Jurkat, Clone E6-1 (cell line): ENCODE measurements at places on chromosomes 12 and 14.
A peak's percentile ranks its signal among the peaks of the same experiment; 100 is the strongest.

DNA sequence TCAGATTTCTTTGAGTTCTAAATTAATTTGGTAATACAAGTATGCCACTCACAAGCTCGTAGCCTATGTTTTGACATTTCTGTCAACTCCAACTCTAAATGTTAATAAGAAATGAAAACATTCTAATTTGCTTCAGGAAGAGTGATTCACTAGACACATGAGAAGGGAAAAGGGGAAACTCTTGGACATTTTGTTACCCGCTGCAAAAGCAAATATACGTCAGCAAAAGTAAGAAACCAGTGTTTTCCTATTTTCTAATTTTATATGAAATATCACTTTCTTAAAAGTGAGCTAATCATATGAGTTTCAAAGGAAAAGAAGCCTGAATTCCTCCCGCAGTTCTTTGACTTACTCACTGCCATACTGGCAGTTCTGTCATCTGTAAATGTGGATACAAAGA lies 162.3 kb downstream of the GRIP1 start:
- no peak for DNase-seq

DNA sequence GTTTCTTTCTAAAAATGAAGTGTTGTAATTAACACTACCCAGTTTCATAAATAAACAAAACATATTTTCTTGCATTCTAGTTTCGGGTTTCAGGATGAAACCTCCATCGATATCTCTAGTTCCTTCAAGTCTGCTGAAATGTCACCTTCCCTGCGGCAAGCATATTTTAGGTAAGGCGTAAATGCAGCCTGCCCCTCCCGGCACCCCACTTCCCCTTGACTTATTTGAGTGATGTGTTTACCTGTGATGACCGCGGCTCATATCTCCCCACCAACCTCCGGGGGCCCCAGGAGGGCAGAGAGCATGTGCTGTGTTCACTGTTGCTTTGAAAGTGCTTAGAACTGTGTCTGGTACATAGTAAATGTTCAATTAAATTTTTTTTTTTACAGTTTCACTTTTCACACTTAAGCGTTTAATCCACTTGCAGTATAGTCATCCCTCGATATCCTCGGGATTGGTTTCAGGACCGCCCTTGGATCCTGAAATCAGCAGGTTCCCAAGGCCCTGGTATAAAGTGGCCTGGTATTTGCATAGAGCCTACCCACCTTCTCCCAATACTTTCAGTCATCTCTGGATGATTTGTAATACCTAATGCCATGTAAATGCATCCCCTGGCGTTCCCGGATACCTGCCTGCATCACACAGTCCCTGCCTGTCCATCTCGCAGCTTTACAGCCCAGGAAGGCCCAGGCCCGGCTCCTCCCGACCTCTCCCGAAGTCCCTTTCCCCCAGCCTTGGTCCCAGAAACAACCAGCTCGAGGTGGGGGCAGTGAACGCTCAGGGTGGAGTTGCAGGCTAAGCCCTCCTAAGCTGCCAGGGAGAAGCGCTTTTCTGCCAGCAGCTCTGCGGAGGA lies 40.2 kb upstream of the FBRSL1 start:
- DNase-seq: no peak

DNA sequence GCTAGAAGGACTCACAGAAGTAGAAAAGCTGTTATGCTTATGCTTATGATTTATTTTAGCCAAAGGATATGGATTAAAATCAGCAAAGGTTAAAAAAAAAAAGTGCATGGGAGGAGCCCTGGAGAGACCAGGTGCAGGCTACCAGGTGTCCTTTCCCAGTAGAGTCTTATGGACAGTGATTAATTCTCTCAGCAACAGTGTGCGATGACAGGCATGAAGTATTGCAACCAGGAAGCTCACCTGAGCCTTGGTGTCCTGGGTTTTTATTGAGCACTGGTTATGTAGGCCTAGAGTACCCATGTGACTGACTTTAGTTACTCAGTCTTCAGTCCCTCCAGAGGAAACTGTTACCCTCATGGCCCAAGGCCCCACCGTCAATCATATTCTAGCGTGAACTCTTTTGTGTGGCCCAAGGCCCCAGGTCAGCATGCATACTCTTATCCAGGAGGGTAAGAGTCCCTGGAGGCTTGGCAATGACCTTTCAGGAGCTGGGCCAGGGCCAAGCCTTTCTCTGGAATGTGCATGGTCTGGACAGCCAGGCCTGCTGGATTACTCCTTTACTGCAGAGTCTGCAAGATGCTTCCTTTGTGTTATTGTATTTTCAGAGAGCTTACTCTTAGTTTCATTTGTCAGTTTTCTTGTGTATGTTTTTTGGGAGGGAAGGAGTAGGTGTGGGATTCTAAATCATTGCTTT lies 69.6 kb upstream of the RD3L start:
- no peak for DNase-seq

DNA sequence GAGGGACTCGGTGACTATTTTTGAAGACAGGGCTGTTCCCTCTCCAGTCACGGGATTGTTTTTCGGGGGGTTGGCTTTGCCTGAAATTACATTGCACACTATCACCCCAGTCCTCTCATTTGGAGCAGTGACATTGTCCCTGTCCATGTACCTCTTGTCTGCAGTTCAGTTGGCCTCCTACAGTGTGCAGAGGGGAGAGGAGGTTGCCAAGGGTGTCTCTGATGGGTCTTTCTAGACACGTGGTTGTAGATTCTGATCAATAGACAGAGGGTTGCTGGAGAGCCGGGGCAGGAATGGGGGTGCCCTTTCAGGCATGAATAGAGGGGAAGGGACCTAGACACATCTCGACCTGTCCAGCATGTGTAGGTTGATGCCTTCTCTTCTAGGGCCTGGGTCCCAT lies 1.2 kb downstream of the TMEM120B start:
- no peak for DNase-seq

- no peak for DNase-seq
These were observed 133.8 kb downstream of the SLC2A13 start for GRCh38 chr12:39972119-39972518.

GRCh38 chr14:52339262-52339661 lies 25.1 kb downstream of the PTGER2 start:
- DNase-seq: no peak

- DNase-seq: no peak
These were observed 194.7 kb upstream of the RTL1 start for GRCh38 chr14:101098177-101098576.

- DNase-seq: no peak
These were observed 43.8 kb upstream of the ARID2 start for GRCh38 chr12:45685680-45686079.

DNA sequence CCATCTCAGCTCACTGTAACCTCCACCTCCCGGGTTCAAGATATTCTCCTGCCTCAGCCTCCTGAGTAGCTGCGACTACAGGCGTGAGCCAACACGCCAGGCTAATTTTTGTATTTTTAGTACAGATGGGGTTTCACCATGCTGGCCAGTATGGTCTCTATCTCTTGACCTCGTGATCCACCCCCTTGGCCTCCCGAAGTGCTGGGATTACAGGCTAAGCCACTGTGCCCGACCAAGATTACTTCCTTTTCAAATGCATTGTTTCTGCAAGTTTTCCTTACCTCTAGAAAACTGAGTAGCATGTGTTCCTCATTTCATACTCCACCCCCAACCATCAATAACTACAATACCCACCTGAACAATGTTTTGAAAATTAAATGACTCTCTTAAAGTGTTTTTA lies 13.1 kb downstream of the ARF6 start:
- no peak for DNase-seq

DNA sequence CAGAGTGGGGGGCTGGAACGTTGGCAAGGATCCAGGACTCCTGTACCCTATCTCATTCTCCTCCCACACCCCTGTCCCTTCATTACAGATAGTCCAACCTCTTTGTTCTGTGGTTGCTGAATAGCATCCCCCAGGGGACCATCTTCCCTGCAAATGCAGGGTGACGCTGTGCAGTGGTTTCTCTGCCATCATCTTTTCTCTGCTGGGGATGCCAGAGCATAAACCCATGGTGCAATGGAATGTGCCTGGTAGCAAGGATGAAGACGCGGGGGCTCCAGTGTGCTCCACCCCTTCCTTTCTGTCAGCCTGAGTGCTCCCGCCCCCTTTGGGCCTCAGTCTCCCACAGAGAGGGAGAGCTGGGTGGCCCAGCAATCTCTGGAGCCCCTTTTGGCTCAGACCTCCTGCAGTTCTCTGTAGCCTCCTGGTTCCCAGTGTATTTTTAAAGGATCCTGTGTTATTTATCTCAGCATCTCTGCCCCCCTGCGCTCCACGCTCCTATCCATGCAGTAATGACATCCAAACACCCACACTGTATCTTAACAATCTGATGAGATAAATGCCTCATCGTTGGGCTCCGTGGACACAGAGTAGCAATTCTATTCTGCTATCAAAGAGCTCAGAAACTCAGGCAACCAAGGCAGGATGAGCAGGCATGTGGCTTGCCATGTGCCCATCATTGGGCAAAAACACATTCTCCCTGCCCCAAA lies 212.8 kb downstream of the CACNA1C start:
- no peak for DNase-seq

DNA sequence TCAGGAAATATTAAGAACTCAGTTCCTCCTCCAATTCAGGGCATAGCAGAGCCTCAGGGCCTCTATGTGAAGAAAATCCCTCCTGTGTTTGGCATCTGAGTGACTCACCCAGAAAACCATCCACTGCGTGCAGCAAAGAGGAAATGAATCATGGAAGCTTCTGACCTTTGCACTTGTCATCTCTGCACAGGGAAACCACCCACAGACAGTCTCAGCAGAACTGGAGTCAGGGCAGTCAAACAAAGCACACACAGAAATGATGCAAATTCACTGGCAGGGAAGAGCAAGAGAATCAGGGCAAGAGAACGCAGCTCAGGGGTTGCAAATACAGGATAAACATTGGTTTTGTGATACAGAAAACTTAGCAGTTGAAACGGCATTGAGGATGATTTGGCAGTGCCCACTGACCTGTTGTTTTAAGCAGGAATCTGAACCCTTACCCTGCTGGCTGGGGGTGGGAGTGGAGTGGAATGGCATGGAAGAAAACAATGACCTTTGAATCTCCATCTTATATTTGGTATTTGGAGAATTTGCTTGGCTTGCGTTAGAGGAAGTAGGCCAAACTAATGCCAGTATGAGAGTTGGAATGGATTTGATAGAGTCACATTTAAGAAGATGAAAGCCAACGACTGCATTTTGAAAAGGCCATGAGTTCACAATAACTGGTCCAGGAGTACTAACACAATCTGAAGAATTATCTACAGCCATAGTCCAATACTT lies 53.5 kb downstream of the PHLDA1 start:
- DNase-seq: no peak

- DNase-seq: no peak
These were observed 473.5 kb downstream of the ETNK1 start for GRCh38 chr12:23098517-23098916.

DNA sequence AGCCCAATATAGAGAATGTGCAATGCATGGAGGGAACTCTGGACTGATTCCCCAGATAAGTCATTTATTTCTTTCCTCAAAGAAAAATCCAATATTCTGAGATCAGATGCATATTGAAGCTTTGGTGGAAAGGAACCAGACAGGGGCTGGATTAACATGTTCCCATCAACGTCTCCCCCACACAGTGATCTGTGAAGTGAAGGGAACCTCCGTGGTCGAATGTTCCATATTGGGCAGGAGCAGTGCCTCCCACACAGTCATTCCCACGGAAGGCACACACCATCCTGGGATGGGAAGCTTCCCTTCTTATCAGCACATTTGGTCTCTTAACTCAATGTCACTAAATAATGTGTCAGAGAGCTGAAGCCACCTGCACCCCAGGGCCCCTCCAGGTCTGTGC lies 247.1 kb downstream of the BCL11B start:
- DNase-seq: no peak

- no peak for DNase-seq
These were observed 37.2 kb downstream of the BEGAIN start for GRCh38 chr14:100549834-100550625.

DNA sequence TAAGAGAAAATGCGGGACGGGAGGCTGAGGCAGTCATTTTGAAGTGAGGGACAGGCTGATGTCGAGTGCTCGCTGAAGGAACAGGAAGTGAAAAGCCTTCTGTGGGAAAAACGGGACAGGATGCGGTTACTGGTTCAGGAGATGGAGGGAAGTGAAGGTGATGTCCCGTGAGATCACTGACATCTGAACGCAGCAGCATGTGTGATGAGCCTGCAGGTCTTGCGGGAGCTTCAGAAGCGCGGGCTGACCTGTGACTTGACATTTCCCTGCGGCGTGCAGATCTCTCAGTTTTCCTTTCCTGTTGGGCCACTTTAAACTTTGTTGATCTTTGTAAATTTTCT lies 77.8 kb downstream of the DDX51 start:
- DNase-seq: peak; percentile 89

DNA sequence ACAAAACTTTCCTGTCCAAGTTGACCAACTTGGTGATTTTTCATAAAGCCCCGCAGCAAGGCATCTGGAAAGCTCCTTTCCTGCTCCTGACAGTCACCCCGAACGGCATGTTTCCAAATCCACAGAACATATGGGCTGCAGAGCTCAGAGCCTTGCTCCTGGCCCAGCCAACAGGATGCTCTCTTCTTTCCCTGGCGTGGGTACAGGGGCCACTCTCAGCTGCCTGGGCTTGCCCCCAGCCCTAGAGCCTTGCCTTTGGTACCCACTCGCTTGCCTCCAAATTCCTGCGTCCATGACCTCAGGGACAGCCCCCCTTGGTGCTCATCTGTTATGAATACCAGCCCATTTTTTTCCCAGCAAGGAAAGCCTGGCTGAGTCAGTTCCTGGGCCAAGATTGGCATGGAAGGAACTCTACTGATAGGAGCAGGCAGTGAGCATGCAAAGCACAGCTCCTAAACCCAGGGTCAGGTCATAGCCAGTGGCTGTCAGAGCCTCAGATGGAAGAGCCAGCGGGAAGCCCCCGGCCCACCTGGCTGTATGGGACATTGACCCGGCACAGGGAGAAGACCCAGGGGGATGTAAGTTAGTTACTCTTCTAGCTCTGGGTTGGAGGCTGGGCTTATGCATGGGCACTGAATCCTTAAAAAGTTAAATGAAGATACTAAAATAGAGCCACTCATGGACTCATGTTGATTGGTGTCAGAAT lies 105.3 kb upstream of the RTL1 start:
- no peak for DNase-seq

GRCh38 chr14:86055512-86056075 lies 525.6 kb downstream of the FLRT2 start:
- peak; percentile 17 for DNase-seq

GRCh38 chr12:46071335-46071734 lies 81.0 kb upstream of the SCAF11 start:
- DNase-seq: no peak

- no peak for DNase-seq
These were observed 123.3 kb downstream of the SSPN start for GRCh38 chr12:26318661-26319068.

GRCh38 chr12:140162-140561 lies 73.6 kb downstream of the IQSEC3 start:
- no peak for DNase-seq

GRCh38 chr14:103301512-103302354 lies 32.3 kb upstream of the EIF5 start:
- no peak for DNase-seq

GRCh38 chr12:1744932-1745331 lies 54.1 kb downstream of the ADIPOR2 start:
- no peak for DNase-seq

- DNase-seq: no peak
These were observed 958 bp downstream of the RTN1 start for GRCh38 chr14:59869381-59870255.

- DNase-seq: no peak
These were observed 137.4 kb downstream of the DAAM1 start for GRCh38 chr14:59325906-59326305.
